ENCODE measurements at places on chromosomes 11 and 22.

GRCh38 chr22:45335021-45335818 is 25.5 kb downstream of the FAM118A start:
- no peak for DNase-seq

DNA sequence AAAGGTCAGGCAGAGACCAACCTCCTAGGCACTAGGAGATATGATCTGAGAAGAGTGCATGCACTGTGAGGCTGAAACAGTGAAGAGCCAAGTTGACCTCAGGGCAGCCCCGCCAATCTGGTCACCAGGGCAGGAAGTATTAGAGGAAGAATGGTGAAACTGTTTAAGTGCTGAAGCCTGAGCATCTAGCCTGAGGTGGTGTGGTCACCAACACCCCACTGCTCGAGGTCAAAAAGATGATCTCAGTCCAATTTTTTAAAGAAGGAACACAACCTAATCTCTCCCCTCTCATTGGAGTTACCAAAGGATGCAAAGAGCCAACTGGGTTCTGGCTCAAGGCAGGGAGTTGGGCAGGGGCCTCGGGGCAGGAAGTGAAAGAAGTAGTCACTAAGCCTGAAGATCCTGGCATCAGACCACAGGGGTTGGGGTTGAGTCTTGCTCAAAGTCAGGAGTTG is 4.0 kb downstream of the APBB1 start:
- no peak for DNase-seq

- no peak for DNase-seq
These were observed 67.9 kb downstream of the PIWIL4 start for GRCh38 chr11:94635072-94635471.

DNA sequence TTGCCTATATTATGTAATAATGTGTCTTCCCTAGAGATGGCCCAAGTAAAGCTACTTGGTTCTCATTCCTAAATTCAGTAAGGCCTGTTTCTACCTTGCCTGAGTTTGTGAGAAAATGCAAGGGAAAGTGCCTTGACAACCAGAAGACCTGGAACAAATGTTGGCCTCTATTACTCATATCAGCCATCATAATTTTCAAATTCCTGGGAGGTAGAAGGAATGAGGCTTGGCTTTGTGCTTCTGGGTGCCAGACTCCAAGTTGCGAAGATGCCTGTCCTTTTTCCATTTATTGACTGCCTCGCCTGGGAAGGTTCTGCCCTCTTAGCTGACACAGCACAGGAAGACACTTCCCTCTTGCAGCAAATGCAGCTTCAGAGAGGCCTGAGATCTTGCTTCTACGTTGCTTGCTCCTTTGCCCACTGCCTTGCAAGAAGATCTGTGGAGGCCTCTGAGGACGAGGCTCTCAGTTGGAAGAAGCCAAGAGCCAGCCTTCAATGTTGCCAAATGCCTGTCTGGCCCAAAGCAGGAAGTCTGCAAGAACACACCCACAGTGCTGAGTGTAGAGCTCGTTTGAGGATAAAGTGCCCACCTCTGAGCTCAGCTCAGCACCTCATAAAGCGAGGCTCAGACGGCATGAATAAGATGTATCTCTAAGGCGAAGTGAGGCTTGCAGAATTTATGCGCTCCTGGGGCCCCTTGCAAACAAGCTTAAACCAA is 120.1 kb downstream of the GALNT18 start:
- DNase-seq = no peak

- no peak for DNase-seq
These were observed 67.9 kb downstream of the ENTHD1 start for GRCh38 chr22:39825661-39826102.

DNA sequence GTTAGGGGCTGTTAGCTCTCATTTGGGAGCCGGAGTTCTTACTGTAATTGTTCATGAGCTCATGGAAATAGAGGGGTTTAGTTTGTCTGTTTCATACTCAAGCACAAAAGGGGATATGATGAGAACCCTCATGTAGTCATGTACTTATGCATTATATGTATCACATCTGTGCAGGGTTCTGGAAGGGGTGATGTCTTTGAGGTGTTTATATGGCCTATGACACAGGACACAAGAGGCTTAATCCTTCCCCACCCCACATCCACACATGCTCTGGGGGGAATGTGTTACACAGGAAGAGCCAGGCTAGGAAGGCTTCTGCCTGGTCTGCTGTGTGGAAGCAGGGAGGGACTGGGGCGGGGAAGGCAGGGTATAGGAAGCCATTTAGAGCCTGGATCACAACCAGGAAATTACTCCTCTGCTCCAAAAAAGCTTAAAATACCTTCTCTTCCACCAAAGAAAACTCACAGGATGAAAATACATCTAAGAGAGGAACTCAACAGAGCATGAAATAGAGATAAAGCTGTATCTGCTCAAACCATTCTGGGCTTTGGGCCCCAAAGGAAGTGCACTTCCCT is 316.1 kb downstream of the TMEM135 start:
- DNase-seq = no peak

- DNase-seq = no peak
These were observed 6.1 kb downstream of the MRGPRE start for GRCh38 chr11:3225826-3226750.

DNA sequence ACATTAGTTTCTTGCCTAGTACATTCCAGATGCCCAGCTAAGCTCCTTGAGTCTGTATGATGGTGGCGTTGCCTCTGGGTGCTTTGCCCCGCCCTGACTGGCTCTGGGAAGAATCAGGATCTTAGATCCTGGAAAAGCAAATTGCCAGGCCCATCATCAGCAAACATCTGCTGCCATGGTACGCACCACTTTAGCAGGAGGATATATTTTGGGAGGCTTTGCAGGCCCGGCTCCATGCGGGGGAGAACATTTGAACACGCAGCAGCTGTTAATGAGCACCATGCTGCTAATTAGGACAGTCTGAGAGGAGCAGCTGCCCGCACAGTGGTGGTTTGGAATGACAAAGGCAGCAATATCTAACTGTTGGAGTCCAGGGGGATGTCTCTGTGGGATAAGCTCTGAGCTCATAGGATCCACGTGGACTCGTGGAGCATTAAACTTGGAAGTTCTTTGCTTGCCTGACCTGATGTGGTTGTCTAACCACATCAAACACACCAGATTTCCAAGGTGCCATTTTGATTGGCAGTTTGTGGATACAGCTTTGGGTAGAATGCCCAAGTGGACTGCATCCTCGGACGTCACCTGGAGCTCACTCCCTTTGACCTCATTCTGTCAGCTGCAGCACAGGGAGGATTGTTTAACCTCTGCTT is 217.0 kb upstream of the ZBED5 start:
- no peak for DNase-seq

- no peak for DNase-seq
These were observed 65.8 kb upstream of the SEPTIN5 start for GRCh38 chr22:19648419-19648929.

GRCh38 chr11:126823274-126823673 is 177.3 kb downstream of the KIRREL3 start:
- DNase-seq = no peak

DNA sequence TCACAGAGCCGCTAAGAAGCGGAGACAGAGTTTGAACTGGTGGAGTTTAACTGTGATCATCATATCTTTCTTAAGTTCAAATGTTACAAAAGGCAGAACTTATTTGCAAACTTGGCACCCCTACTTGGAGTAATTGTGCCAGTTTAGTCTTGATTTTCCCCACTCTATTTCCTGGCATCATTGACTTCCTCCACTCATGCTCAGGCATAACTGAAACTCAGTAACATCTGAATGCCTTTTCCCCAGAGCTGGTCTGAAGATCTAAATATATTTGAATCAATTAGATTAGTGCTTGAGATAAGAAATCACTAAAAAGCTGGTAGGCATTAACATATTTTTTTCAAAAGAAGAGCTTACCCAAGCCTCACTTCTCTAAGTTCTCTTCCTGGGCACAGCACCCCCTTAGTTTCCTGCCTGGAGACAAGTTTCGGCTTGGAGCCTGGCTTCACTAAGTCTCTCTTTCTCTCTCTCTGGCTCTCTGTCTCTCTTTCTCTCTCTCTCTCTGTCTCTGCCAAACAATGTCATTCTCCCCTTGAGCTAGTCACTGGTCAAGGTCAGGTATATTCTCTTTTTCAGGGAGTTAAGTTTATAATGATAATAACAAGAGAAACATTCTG is 190.8 kb downstream of the LUZP2 start:
- DNase-seq = no peak

GRCh38 chr11:76735841-76736240 is 47.3 kb upstream of the TSKU start:
- no peak for DNase-seq

GRCh38 chr11:60431251-60431650 is 1.9 kb downstream of the MS4A5 start:
- DNase-seq = no peak

DNA sequence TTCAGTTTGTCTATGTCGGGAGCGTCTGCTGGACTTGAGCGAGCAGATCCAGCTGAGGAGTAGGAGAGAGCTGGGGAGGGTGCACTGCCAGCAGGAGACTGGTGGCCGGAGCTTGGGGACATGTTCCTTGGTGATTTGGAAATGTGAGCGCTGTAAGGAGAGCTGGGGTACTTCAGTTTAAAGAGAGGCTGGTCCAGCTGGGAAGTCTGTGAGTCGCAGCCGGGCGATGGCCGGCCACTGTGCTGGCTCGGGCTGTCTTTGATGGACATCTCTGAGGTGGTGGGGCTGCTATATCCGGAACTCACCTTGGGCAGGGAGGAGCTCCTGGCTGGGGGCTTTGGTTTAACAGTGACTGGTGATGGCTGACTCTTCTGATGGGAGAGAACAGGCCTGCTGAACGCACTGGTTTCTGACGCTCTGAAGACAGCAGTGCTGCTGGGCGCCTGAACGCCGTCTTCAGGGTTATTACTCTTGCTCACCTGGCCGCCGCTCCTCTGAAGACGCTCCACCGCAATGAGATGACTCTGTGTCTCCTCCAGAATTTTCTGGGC is 63.6 kb upstream of the PITPNB start:
- no peak for DNase-seq

Measured in kidney epithelial cell (primary cell).